ENCODE measurements at places on chromosomes 5 and 9.

- DNase-seq = no peak
Measured at GRCh38 chr5:25387953-25388352, 743.2 kb upstream of the CDH10 start.

GRCh38 chr5:142326480-142326938 is 1.7 kb upstream of the SPRY4 start:
- no peak for DNase-seq

GRCh38 chr5:87339986-87340385 is 72.3 kb downstream of the RASA1 start:
- DNase-seq = no peak

DNA sequence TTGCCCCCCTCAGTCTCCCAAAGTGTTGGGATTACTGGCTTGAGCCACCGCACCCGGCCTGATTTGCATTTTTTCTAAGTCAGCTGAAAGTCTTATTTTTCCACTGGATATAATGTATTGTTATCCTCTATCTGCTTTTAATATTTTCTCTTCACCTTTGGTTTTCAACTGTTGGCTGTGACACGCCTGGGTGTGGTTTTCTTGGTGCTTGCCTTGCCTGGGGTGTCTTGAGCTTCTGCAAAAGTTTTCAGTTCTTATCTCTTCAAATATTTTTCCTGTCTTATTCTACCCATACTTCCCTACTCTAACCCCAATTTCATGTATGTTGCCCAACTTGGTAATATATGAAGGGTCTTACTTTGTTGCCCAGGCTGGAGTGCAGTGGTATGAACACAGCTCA is 4.3 kb upstream of the MXD3 start:
- no peak for DNase-seq

DNA sequence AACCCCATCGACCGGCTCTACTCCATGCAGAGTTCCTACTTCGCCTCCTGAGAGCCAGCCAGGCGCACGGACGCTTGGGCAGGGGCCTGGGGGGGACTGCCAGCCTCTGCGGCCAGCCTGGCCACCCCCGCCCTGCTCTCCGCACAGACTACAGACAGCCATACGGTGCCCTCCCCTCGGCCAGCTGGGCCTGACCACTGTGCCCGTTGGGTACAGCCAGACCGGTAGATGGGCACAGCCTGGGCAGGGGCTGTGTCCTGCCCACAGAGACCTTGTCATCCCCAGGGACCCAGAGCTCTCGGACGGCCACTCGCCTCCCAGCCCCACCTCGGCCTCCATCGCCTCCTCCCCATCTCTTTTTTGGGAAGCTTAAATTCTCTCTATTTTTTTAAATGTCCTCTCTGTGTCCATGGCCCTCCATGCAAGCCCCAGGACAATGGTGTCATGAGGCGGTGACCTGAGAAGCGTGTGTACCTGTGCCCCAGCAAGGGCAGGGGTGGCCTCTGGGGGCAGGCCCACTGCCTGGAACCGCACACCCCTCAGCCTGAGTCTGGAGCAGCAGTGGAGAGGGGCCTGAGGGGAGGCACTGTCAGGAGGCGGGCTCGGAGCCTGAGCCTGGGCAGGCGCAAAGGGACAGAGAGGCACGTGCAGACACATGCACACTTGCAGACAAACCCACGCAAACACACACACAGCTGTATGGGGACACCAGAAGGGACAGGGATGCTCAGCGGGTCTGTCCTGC is 82.8 kb downstream of the LMX1B start:
- no peak for DNase-seq

DNA sequence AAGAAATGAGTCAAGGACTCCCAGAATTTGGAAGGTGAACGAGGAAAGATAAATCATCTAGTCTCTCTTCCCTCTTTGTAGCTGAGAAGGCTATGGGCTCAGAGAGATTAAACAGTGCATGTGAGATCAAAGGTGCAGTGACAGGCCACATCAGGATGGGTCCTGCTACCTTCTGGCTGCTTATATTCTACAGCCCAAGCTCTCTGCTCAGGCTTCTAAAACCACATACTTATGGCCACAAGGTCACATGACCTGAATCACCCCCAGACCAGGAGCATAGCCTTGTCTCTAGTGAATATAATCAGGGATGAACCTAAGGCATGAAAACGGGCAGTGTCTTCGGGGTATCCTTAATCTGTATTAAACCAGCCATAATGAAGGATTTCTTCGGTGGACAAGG is 158.9 kb downstream of the SEMA5A start:
- no peak for DNase-seq

- no peak for DNase-seq
Measured at GRCh38 chr5:157067005-157067404, 8.1 kb upstream of the HAVCR1 start.

DNA sequence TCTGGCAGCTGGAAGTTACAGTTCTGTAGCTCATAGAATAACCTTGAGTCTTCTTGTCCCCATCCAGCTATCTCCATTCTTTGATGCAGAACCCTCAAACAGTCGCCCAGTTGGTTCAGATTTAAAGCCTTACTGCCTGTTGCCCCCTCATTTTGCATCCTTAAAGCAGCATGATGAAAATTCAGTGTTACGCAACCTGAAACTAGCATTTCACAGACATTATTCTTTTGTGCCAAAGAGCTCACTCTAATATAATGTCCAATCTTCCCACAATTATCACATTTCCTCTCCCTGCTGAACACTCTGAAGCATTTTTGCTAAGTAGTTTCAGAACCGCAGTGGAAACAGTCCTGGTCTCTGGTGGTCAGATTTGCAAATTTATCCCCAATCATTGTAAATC is 318.0 kb downstream of the PSAT1 start:
- no peak for DNase-seq

DNA sequence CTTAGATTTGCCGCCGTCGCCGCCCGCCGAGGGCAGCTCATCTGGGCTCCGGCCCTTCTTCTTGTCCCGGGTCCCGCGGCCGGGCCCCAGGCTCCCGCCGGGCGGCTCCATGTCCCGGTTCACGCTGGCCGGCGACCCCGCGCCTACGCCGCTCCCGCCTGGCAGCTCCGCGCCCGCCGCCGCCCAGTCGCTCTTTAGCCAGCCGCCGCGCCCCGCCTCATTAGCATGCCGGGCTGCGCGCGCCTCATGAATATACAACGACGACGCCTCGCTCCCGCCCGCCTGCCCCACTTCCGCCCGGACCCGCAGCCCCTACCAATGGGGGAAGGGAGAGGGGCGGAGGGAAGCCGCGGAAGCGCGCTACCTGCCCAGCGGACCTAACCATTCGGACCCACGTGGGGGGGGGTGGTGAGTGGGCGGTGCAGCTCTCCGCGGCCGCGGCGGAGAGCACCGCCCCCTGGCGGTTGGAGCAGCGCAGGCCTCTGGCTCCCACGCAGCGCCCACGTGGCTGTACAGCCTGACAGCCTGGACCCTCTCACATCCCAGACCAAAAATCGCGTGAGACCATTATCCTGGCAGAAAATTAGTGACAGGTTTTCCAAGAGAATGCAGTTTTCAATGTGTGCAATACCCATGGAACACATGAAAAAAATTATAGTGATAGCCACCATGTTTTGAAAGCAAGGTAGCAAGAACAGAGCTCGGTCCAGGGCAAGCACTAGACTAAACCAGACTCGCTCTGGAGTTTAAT is at the start of gene DIAPH1:
Gene DIAPH1 (minus strand): TSS at position 197 of the 751 bp plus-strand sequence. CDS start 86 bp downstream, at position 111.
- peak; percentile 99 for DNase-seq

DNA sequence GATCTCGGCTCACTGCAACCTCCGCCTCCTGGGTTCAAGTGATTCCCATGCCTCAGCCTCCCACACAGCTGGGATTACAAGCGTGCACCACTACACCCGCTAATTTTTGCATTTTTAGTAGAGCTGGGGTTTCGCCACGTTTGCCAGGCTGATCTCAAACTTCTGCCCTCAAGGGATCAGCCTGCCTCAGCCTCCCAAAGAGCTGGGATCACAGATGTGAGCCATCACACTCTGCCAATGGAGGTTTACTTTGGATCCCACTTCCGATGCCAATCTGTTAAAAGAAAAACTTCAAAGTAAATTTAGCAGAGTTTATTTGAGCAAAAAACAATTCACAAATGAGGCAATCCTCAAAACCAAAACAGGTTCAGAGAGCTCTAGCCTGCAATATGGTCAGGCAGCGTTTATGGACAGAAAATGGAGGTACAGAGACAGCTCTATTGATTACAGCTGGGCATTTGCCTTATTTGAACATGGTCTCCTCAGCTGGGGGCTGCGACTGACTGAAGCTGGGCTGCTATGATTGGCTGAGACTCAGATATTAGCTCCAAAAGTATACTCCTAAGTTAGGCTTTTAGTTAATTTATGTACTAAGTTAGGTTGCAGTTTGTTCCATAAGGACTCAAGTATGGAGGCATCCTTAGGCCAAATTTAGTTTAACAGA is 18.6 kb upstream of the UBTD2 start:
- DNase-seq = no peak

DNA sequence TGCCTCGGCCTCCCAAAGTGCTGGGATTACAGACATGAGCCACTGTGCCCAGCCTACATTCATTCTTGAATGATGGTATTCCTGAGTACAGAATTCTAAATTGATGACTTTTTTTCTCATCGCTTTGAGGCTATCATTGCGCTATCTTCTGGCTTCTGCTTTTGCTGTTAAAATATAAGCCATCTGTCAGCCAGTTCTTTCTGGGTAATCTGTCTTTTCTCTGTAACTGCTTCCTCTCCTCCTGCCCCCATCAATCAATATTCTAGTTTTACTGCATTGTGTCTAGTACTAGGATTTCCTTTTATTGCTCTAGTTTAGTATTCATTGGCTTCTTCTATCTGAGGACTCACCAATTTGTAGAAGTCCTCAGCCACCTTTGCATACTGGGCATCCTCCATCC is 89.0 kb downstream of the PLPP1 start:
- DNase-seq = no peak

DNA sequence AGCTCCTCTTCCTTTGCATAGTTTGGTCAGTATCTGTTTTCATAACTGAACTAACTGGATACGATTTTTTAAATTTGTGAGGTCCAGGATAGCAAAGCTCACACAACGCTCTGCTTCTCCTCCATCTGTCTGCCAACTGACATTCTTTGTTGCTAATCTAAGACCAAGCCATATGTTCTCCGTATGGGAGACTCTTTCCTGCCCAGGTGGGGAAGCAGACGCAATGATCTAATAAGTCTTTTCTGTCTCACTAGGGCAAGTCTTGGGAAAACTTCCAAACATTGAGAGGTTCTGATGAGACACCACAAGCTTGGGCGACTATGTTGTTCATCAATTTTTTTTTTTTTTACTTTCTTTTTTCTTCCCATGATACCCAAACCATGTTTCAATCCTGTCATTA is 558.5 kb downstream of the EFNA5 start:
- DNase-seq = no peak

DNA sequence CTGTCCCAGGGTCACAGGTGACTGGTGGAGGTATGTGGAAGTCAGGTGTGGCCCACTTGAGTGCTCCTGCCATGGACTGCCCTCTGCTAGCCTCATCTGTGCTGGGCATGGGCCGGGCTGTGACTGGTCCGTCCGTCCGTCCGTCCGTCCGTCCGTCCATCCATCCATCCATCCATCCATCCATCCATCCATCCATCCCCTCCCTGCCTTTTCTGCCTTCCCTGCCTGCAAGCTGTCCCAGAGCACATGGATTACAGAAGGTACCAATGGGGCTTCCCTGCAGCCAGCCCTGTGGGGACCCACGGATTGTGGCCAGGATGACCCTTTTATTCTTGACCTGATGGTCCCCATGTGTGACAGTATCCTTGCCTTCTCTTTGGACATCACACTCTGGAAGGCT is 92.5 kb downstream of the MACROH2A1 start:
- DNase-seq = no peak

DNA sequence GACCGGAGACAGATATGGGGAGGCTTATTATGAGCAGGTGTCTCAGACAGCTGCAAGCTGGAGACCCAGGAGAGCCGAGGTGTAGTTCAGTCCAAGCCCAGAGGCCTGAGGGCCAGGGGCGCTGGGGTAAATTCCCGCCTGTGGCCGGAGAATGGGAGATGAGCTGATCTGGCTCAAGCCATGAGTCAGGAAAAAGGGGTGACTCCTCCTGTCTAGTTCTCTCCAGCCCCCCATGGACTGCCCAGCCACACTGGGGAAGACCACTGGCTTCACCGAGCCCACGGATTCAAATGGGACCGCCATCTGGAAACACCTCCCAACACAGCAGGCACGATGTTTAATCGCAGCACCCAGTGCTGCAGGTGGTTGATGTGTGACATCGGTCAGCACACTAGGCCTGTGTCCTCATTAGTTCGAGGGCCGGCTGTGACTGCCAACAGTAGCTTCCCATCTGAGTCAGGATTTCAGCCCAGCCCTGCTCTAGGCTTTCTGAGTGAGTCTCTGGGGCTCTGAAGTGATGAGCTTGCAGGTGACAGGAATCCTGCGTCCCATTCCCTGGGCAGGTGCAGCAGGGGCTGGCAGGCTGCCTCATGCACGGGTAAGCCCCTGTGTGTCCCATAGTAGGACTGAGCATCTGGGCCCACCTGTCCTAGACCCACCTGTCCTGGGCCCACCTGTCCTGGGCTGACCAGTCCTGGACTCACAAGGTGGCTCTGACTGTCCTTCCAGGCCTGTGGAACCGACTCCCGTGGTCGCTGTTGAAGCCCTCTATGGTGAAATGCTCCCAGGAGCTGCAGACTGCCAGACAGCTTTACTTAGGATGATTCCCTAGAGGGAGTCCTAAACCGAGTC is 49.7 kb downstream of the AHRR start:
- DNase-seq = no peak

- DNase-seq = no peak
Measured at GRCh38 chr9:93336720-93337119, 114.8 kb upstream of the FAM120A start.

DNA sequence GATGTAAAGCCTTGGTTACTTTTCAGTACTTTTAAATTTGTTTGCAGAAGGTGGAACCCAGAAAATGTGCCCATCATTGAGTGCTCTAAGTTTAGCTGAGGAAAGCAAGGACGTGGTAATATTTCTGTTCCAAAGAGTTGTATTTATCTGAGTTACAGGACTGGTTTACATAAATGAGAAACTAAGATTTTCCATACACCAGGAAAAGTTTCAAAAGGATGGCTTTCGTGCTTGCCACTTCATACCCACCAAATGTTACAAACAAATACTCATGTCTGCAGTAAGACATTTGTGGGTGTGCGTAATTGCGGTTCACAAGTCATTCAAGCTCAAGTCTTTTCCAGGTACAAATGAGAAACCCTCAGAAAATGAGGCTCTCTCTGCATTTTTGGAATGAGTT is 68.1 kb downstream of the CWC27 start:
- no peak for DNase-seq

DNA sequence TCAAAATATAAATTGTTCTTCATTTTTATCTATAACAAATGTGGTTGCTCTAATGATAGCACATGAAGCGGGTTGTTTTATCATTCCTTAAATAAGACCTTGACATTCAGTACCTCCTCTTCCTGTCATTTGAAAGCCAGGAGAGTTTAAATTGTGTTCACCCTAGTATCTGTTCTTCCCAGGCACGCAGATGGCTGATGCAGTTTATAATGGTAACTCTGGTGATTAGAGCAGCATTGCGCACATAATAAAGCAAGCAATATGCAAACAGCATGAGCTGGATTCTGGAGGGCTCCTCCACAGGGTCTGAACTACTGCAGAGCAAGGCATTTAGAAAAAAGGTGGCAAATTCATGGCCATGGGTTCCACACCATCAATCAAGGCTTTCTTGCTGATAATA is 307.8 kb downstream of the ENC1 start:
- no peak for DNase-seq

GRCh38 chr9:127561491-127562278 is 50.4 kb upstream of the STXBP1 start:
- DNase-seq = peak; percentile 26

GRCh38 chr5:72525816-72526215 is 18.6 kb upstream of the ZNF366 start:
- DNase-seq = no peak

GRCh38 chr9:38226491-38226951 is 157.5 kb upstream of the SHB start:
- DNase-seq = no peak

- no peak for DNase-seq
Measured at GRCh38 chr9:94889628-94890027, 163.1 kb downstream of the AOPEP start.

- DNase-seq = peak; percentile 36
Measured at GRCh38 chr5:157025093-157025698, 33.7 kb downstream of the HAVCR1 start.

Measured in CD4-positive, alpha-beta T cell treated with Interleukin-6 for 4 hours (primary cell).